ENCODE measurements at places on chromosomes 2 and 18. TPM values are rescaled to one million over a fixed set of nuclear protein-coding genes. Genes with fewer than 3 reads are reported as not detected.

Gene FBLN7
- total RNA-seq: 14.6 TPM

Gene LRP1B
- 0.46 TPM for total RNA-seq

DNA sequence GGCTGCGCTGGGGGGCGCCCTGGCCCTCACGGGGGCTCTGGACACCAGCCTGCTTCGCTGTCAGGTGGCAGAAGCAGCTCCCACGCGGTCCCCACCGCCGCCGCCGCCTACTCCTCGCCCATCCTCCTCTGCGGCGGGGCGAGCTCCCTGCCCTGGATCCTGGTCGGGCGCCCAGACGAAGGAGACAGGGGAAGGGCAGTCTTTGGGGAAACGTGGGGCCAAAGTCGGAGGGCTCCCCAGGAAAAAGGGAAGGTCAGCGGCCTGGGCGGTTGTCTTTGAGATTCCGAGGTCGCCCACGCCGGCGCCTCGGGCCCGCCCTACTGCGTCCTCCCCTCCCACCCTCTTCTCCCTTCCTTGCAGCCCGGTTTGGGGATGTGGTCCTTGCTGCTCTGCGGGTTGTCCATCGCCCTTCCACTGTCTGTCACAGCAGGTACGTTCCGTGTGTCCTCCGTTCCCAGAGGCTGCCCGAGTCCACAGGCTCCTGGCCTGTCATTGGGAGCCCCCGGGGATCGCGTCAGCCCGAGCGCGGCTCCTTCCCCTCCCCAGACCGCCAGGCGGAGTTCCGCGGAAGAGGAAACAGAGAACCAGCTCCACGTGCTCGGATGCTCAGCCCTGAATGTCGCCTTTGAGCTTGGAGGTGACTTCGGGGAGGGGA lies 800 bp downstream of the IL1RL2 start:
- peak; percentile 89 for DNase-seq

DNA sequence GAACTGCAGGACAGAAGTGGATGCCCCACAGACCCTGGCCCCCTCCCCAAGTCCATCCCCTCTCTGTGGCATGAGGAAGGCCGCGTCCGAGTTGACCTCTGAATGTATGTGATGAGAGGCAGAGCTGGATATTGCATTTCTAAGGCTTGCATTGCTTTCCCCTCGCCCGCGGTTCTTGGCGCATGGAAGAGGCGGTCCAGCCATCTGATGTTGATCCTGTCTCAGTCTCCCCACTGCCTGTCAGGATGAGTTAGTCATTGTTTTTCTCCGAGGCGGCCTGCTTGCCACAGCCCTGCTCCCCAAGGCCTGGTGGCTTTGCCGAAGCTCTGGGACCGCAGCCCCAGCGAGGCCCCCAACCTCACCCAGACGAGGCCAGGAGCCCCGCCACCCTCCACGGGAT lies 88.6 kb downstream of the SMAD7 start:
- peak; percentile 78 for DNase-seq

DNA sequence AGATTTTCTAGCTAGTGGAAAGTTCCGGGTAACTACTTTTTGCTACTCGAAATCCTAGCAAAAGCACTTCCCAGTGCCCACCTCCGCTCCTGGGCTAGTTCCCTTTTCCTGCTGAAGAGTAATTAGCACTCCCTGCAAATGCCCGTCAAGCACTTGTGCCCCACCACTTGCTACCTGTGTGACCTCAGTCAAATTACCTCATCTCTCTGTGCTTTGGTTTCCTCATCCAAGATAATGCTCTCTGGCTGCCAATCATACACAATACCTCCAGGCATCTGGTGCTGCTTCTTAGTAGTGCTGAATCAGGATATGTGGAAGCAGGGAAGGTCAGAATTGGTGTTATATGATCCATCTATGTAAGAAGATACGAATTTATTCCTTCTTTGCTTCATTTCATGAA lies 102.1 kb upstream of the CDCA7 start:
- no peak for DNase-seq

DNA sequence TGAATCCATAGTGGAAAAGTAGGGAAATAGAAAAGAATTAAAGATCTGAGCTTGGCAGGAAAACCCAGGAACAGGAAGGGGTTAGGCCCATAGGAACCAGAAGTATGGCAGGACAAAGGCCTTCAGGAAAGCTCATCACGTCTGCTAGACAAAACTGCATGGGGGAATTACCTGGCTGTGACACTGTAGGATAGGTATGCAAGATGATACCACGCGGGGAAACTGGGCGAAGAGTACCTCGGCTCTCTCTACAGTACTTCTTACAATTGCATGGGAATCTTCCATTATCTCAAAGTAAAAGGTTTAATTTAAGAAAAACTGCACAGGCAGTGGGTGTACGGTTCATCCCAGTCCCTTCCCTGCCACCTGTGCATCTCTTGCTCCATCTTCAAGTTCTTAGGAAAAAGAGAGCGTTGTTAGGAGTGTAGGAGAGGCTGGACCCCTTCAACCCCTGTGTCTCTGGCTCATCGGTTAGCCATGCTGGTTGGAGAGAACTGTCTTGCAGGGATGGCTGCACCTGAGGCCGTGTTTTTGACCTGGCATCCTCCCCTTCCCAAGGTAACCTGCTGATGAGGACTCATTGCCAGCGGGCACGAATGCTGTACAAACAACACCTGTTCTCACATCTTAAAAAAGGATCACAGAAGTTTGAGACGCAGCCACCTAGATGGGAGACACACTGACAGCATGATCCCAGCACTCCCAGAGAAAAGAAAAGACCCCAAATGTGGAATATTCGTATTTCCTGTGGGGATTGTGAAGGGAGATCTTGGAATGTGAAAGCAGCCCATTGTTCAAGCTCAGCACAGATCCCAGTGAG lies 120.5 kb upstream of the COPS8 start:
- no peak for DNase-seq

GRCh38 chr18:58117786-58118403 lies 73.9 kb downstream of the NEDD4L start:
- DNase-seq: no peak

- no peak for DNase-seq
These were observed 121.8 kb downstream of the PLB1 start for GRCh38 chr2:28617502-28618184.

DNA sequence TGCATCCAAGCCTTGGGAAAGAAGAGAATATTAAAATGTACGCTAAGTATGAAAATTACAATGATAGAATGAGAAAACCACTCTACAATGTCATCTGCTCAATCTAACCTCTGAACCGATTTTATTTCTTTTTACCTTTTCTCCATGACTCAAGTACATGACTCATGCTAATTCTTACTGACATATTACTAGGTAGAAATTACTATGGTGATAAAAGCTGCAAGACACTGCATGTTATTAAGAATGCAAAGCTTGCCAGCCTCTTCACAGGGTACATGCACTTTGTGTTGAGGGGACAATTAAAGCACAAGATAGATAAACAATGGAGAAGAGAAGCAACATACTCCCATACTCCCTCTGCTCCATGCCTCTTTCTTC lies 20.7 kb downstream of the SFT2D3 start:
- DNase-seq: no peak

- DNase-seq: no peak
These were observed 40.0 kb upstream of the SULT1C3 start for GRCh38 chr2:108199726-108200125.

DNA sequence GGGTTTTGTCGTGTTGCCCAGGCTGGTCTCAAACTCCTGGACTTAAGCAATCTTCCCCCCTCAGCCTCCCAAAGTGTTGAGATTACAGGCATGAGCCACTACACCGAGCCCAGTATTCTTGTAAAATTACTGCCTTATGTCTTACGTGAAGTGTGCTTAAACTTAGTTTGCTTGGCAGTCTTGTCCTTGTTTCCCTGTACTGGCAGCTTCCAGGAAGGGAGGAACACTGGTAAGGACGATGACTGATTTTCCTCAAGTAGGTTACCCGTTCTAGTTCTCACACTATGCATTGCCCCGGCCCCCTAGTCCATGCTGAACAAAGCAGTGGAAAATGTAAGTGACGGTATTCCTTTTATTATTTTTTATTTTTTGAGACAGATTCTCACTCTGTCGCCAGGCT lies 19.7 kb upstream of the GATA6 start:
- DNase-seq: no peak

All from posterior vena cava (tissue), 2 donors.